ENCODE measurements at places on chromosomes 13 and 19. TPM values are rescaled to one million over a fixed set of nuclear protein-coding genes. Genes with fewer than 3 reads are reported as not detected.

DNA sequence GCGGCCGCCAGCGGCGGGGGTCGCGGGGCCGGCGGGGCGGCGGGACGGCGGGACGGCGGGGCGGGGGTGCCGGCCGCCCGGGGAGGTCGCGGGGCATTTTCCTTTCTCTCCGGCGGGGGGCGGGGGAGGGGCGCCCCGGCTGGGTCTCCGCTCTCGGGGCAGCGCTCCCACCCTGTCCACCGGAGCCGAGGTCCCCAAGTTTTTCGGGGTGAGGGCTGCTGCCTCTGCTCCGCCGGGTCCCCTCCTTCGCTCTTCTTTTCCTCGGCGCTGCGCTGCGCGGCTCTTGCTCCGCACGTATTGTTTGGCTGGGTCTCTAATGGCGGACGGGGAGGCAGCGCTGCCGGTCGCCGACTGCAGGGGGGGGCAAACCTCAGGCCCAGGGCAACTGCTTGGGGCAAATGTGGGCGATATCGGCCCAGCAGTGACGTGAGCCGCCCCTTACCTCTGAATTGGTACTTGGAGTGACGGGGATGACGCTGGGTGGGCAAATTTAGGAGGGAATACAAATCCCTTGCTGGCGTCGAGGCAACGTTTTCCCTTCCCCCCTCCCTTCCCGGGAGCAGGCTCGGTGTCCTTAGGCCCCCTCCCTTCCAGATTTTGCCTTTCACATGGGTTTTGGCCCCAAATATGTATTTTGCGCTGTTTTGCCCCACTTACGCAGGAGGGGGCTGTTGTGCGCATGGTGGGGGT, 759 bp downstream of the ZMYM2 start:
- DNase-seq: peak; percentile 84

The MRPL57 gene
- total RNA-seq: 11.9 TPM

The ZIC5 gene
- total RNA-seq: not detected

DNA sequence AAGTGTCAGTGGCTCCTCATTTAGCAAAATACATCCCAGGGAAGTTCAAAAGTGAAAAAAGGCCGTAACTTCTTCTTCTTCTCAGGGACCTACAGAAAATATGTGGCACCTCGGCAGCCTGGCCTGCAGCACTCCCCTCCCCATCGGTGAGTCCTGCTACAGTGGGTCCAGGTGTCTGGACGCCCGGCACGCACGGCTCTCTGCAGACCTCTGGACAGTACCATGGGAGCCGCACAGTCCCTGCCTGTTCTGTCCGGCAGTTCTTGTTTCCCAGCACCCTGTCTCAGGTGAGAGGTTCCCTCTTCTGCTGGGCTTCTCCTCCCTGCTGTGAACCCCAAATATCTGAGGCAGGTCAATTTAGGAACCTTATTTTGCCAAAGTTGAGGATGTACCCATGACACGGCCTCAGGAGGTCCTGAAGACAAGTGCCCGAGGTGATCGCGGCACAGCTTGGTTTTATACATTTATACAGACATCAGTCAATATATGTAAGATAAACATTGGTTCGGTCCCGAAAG, 36.8 kb upstream of the ALOX5AP start:
- no peak for DNase-seq

DNA sequence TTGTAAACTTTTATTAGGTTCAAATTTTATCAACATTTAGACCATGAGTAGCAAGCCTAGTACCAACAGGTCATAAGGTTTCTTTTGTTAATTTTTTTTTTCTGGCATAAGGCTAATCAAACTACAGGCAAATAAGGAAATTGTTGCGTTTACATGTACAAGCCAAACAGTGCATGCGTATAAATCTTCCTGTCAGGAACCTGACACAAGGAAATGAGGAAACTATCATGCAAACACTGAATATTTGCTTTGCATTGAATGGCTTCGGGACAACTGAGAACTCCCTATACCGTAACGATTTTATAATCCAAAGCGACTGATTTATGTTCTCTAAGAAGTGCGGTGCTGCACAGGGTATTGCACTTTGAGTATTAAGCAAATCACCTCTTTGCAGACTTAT, 133.0 kb upstream of the TRPC4 start:
- DNase-seq: no peak

DNA sequence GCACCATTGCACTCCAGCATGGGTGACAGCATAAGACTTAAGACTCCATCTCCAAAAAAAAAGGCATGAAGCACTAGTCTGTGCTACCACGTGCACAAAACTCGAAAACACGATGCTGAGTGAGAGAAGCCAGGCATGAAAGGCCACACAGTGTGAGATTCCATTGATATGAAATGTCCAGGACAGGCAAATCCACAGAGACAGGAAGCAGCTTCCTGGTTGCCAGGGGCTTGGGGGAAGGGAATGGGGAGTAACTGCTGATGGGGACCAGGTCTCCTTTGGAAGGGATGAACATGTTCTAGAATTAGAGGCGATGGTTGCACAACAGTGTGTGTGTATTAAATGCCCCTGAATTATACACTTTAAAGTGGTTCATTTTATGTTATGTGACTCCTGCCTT, 15.9 kb upstream of the JUND start:
- DNase-seq: no peak

- DNase-seq: no peak
These were observed 218.0 kb downstream of the IRS2 start for GRCh38 chr13:109568339-109568818.

The MYBPC2 gene
- 0.14 TPM for total RNA-seq

DNA sequence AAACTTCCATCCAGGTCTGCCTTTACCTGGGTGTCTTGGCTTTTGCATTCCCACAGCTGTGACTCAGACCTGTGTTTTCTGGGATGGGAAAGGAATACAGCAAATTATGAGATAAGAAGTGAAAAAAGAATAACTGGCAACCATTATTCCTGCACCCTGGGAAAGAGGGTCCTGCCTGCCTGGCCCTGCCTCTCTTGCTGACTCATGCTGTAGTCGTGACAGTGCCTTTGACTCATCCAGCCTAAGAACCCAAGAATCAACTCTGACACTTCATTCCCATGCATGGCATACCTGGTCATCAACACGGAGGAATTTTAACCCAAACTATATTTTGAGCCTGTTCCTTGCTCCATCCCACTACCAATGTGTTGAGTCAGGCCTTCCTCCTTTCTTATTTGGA, 185.4 kb upstream of the SERP2 start:
- no peak for DNase-seq

DNA sequence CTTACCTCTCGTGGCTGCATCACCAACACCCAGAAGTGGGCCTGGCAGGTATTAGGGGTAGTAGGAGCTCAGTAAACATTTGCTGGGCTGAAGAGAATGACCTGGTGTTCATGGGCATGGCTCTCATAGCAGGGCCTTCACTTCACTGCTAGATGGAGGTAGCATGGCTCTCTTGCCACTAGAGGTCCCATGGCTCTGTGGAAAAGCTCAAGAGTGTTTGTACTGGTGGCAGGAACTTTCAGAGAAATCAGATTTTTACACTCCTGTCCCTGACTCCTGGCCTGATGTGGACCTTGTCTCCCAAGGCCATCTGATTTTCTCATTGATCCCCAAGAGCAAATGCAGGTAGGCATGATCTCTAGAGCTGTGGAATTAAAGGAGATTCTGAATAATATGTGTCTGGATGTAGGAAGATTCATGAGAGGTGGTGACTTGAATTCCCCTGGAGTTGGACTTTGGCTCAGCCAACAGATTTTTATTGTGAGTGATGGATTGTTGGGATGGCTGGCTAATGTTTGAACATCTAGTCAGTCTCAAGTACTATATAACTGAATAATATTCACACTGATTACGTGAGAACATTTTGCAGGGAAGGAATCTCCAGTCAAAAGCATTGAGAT, 5.7 kb downstream of the ZNF574 start:
- DNase-seq: no peak

DNA sequence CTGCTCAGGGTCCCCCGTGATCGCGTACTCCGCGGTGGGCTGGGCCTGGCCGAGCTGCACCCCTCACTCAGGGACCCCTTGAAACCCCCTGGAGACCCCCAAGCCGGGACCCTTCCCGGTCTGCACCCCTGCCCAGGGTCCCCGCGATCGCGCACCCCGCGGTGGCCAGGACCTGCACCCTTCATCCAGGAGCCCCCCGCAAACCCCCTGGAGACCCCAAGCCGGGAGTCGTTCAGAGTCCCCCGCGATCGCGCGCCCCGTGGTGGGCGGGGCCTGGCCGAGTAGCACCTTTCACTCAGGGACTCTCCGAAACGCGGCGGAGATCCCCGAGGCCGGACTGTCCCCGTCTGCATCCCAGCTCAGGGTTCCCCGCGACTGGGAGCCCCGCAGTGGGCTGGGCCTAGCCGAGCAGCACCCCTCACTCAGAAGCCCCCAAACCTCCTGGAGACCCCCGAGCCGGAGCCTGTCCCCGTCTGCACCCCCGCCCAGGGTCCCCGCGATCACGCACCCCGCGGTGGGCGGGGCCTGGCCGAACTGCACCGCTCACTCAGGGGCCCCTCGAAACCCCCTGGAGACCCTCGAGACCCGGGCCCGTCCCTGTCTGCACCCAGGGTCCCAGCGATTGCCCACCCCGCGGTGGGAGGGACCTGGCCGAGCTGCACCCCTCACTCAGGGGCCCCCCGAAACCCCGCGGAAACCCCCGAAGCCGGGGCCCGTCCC, 748 bp downstream of the LMNB2 start:
- DNase-seq: peak; percentile 55

DNA sequence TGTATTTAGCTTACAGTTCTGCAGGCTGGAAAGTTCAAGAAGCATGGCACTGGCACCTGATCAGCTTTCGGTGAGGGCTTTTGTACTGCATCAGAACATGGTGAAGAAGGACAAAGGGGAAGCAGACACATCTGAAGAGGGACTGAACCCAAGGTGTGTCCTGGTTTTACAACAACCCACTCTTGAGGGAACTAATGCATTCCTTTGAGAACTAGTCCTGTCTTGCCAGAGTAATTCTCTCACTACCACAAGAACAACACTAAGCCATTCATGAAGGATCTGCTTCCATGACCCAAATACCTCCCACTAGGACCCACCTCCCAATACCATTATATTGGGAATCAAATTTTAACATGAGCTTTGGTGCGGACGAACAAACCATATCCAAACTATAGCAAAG, 93.6 kb downstream of the RFC3 start:
- no peak for DNase-seq

The ZNF177 gene
- total RNA-seq: not detected

The ZNF541 gene
- 0.22 TPM for total RNA-seq

The SMIM44 gene
- 1.1 TPM for total RNA-seq

The KLF2 gene
- 29.5 TPM for total RNA-seq

GRCh38 chr19:45597425-45598111, 4.4 kb downstream of the GPR4 start:
- no peak for DNase-seq
